ENCODE measurements at places on chromosomes 7 and 10.

DNA sequence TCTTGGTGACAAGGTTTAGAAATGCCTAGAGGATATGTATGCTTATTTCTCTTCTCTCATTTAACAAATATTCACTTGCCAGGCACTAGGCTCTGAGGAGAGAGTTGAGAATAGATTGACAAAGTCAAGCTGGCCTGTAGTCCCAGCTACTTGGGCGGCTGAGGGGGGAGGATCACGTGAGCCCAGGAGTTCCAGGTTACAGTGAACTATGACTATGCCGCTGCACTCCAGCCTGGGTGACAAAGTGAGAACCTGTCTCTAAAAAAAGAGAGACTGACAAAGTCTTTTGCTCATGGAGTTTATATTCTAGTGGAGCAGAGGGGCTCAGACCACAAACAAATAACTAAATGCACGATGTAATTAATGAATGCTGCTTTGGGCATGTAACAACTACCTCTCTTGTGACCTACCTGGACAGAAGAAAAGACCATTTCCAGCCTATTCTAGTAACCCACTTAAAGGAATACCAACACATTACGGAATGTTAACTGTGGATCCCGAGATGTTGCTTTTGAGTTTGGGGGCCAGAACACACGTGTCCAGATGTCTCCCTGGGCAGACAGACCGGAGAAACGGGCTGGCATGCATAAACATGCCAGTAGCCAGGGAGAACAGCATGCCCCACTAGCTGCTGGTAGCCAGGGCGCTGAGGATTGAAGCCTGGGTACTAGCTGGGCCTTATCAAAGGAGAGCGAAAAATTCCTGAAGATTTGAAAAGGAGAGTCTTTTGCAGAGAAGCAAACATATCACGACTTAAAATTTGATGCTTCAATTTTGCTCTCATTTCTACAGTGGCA, 2.6 kb upstream of the BMPR1A start:
- no peak for DNase-seq

- DNase-seq: no peak
Observed at GRCh38 chr10:84204122-84204521, 9.8 kb downstream of the CDHR1 start.

- no peak for DNase-seq
Observed at GRCh38 chr10:46555713-46556514, 544 bp downstream of the GPRIN2 start.

DNA sequence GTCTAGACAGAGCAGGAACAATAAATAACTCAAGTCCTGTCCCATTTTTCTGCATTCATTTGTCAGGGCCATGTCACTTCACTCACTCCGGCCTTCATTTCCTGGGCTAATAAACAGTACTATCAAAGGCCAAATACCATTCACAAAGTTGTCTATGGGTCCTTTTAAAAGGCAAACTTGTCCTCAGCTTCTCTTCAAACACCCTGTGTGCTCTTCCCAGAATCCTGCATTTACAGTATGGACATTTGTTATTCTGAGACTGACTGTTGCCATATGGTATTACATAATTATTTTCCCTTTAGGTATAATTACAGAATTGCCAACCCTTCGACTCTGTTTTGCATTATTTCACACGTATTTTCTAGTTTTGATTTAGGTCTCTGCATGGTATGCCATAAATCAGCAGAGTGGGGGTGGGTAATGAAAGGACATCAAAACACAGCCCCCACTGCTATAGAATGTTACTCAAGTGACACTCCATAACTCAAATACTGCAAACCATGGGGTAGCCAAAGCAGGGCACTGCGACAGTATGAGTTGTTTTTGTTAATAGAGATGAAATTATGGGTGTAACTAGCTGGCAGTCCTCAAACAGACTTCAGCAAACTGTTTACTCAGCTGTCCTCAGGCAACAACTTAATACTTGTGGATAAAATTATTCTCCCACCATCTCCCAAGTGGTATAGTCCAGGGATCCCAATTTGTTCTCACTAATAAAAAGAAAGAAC, 183.7 kb downstream of the TRIL start:
- DNase-seq: no peak

DNA sequence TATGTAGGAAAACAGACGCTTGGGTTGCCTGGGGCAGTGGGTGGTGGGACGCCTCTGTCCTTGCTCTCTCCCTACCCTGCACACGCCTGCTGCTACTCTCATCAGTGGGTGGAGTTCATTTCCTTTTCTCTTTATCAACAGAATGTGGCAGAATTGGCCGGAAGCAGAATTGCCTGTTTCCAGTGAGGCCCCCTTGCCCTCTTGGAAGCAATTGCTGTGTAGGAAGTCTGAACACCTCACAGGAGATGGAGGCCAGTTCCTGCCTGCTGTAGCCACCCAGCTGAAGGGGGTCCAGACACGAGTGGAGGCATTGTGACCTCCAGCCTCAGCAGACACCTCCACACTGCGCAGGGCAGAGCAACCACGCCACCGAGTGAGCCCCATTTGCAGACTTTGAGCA, 331.6 kb upstream of the ZNF32 start:
- no peak for DNase-seq

DNA sequence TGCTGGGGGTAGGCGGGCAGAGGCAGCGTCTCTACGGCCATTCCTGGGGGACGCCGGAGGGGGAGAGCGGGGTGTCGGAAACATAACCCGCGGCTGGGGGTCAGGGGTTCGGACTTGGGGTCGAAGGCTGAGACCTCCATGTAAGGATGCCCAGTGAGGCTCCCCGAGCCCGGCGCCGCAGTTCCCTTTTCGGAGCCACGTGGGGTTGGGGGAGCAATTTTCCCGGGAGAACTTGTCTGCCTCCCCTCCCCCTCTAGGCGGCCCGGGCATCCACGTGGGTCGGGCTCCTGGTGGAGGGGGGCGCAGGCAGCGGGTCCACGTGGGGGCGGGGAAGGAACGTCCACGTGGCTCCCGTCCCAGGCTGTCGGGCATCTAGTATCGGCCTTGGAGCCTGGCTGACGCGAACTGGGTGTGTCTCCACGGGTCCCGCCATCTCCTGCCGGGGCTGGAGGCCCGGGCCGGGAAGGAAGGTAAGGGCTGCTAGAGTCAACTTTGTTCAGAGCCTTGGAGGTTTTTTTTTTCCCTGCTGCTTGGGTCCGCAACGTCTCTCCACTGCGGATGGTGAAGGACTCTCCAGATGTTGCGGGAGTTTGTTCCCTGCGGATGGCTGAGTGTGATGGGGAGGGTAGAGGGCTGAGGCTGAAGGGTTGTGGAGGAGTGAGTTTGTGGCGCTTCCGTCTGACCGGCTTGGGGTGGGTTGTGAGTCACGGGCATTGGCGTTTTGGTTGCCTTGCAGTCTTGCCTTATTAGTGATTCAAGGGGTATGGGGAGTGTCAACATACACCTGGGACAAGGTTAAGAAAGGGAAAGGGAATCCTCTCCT, 744 bp downstream of the PPRC1 start:
- DNase-seq: peak; percentile 74

DNA sequence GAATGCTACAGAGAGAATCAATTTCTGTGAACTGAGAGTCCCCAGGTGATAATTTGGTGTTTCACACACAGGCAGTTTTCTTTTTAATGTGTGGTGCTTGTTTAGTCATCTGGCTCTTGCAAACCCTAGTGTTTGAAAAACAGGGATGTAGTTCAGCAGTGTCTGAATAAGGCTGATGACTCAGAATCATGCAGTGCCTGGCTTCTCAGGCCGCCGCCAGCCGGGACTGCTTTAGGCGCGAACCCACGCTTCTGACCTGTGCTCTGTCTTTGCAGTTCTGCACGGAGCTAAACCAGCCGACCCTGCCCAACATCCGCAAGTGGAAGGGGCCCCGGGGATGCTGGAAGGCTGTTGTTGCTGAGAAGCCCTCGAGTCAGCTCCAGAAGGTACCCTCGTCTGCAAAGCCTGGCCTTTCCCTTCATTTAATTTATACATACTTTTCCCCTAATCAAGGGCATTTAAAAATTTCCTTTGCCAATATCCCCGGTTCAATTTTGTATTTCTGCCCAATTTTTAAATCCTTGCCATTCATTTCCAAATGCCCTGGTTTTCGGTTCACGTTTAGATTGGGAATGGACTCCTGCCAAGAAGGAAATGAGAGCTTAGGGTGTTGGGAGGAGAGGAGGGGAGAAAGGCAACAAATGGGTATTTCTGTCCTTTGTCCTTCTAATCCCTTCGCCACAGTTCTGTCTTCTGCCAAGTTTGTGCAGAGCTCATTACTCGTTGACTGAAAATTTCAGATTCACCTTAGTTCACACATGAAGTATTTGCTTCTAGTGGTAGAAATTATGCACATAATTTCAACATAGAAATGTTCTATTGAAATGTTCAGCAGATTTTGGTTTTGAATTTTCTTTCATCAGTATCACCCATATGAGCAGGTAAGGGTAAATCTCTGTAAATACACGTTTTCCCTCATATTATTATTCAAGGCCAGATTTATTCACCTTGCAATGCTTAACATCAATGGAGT, 108.5 kb upstream of the ANLN start:
- DNase-seq: peak; percentile 76

DNA sequence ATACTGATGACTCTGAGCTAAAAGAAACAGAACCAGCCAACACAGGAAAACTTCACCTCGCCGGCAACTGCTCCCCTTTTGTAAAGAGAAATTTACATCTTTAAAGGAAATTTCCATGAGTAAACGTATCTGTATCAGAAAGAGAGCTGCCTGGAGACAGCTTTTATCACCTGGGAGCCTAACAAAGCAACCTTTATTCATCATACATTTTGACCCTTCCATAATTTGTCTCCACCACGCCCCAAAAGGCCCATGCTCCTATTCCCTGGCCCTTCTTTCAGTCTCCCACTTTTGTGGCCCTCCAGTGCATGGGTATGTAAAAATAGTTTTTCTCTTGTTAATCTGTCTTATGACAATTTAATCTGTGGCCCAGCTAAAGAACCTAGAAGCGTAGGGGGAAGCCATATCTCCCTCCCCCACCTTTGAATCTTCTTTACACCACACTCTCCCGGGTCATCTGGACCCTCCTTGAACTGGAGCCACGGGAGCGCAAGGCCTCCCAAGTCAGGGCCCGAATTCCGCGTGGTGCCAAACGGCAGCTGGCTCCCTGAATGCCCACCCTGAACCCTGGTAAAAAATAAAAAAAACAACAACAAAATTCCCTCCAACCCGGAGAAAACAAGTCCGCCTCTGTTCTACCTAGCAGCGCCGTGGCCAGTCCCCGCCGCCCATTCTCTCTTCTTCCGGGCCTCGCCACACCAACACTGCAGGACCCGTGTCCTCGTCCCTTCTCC, 15.4 kb upstream of the FKBP9 start:
- DNase-seq: peak; percentile 67

GRCh38 chr10:62166331-62167131, 102.1 kb downstream of the RTKN2 start:
- no peak for DNase-seq

GRCh38 chr10:90871279-90871765, 452 bp upstream of the RPP30 start:
- peak; percentile 22 for DNase-seq

- no peak for DNase-seq
Observed at GRCh38 chr7:56229631-56230030, 113.4 kb upstream of the NUPR2 start.

DNA sequence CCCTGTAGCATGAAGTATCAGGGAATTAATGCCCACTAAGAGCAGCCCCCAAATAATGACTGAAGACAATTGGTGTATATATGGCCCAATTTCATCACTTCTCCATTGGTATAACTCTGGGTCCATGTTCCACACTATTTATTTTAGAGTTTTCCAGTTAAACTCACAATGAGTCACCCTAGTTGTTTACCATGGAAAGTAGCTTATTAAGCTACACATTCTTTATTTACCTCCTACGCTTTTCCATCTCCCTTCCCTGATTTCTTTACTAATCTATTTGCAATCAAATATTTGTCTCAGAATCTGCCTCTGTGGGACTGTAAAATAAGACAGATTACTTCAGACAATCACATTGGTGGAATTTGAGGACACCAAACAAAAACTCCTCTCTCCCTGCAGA, 655.6 kb downstream of the SORCS1 start:
- no peak for DNase-seq

GRCh38 chr7:29398011-29398410, 165.6 kb upstream of the PRR15 start:
- no peak for DNase-seq

DNA sequence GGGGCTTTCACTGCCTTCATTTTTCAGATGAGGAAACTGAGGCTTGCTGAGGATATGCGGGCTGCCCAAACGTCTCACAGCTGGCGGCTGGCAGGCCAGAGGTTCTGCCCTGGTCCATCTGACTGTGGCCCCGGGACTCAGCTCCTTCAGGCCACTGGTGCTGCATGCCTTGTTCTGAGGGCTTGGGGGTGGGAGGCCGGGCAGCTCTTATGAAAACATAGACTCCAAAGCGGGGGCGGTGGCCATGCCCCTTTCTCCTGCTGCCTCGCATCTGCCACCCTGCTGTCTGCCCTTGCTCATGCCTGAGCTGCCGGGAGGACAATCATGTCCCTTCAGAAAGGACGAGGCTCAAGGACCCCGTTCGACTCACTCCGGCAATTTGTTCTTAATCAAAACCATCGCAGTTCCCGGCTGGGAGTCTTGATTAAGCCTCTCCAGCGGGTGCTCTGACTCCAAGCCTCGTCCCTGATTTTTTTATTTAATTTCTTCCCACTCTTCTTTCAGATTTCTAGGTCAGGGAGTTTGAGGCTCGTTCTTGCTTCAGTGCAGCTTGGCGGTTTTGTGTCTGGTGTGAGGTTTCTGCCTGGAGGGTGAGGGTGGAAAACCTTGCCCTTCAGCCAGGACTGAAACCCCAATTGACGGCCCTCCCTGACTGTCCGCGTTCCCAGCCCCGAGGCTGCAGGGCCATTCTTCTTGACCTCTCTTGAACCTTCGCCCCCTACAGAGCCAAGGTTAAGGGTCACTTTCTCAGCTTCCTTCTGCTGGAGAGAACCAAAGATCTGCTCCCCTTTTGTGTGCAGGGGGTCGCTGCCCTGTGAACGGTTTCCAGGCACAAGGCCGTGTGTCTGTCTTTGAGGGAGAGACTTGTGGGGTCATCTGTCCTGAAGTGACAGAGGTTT, 120.8 kb downstream of the DNAJB6 start:
- no peak for DNase-seq

GRCh38 chr10:43350686-43351085, 20.8 kb upstream of the FXYD4 start:
- no peak for DNase-seq

DNA sequence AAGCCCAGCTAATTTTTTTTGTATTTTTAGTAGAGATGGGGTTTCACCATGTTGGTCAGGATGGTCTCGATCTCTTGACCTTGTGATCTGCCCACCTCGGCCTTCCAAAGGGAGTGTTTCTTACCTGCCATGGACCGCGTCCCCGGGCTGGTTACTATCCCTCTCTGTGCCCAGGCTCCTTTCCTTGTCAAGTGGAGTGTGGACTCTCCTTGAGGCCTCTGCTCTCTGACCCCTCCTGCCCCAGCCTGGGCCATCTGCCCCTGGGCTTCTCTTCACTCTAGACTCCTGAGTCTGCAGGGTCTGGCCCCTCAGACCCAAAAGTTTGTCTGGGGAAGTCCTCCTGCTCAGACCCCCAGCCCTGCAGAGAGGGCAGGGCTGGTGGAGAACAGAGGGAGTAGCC, 20.7 kb downstream of the NEURL1 start:
- no peak for DNase-seq

All from substantia nigra (tissue), 51 donors.